Adipose tissue (tissue), 3 donors: ENCODE measurements at places on chromosomes 5 and 9. TPM values are rescaled to one million over a fixed set of nuclear protein-coding genes. Genes with fewer than 3 reads are reported as not detected.

FRMPD1 gene
- polyA plus RNA-seq = 0.22 TPM

ESM1 gene
- polyA plus RNA-seq = not detected

EFNA5 gene
- polyA plus RNA-seq = 0.74 TPM

IFNA21 gene
- polyA plus RNA-seq = not detected

CXCL14 gene
- polyA plus RNA-seq = 156 TPM
